ENCODE measurements at places on chromosomes 3 and 15.

DNA sequence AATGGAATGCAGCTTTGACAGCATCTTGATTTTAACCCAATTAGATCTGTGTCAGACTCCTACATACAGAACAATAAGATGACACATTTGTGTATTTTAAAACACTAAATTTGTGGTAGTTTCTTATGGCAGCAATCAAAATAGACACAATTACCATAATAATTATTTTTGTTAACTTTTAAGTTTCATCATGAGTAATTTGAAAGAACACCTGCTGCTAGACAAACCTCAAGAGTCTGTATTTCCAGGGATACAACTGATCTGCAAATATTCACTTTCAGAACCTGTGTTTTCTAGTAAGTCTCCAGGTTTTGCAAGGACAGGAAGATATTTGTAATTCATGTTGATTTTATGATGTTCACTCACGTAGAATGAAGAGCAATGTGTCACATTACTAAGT lies 736.8 kb downstream of the DIPK2A start:
- DNase-seq, result no peak

DNA sequence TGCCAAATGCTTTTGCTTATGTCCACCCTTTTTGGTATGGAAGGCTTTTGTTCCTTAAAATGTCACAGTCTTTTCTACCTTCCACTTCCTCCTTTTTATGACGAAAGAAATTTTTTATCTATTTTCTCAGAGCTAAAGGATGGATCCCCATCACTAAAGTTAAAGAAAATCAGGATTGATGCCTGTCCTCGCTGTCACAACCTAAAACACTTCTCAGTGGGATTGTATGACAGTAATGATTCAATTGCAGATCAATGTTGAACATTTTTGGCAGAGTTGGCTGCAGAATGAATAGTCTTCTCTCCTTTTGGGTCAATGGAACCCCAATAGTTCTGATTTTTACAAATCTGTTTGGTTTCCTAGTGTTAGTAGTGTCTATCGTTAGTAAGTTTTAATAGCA lies 549.8 kb upstream of the ROBO2 start:
- no peak for DNase-seq

- no peak for DNase-seq
Observed at GRCh38 chr3:152365766-152366593, 97.3 kb downstream of the MBNL1 start.

GRCh38 chr15:75089456-75090387 lies 66.3 kb downstream of the PPCDC start:
- DNase-seq, result no peak

DNA sequence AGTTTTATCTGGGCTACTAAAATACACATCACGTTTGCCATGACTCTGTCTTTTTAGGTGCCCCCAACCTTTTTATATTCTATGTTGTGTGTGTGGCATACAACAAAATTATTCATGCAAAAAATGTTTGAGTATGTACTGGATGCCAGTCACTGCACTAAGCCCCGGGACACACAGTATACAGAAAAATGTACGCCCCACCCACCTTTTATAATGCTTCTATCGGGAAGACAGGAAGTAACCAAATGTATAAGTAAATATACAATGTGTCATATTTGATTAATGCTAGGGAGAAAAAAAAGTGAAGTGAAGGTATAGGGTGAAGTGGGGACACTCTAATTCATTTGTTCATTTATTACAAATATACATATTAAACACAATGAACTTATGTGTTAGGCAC lies 503.4 kb upstream of the MDFIC2 start:
- DNase-seq, result no peak
